ENCODE measurements at places on chromosomes 1 and 21.
A peak's percentile ranks its signal among the peaks of the same experiment; 100 is the strongest.

DNA sequence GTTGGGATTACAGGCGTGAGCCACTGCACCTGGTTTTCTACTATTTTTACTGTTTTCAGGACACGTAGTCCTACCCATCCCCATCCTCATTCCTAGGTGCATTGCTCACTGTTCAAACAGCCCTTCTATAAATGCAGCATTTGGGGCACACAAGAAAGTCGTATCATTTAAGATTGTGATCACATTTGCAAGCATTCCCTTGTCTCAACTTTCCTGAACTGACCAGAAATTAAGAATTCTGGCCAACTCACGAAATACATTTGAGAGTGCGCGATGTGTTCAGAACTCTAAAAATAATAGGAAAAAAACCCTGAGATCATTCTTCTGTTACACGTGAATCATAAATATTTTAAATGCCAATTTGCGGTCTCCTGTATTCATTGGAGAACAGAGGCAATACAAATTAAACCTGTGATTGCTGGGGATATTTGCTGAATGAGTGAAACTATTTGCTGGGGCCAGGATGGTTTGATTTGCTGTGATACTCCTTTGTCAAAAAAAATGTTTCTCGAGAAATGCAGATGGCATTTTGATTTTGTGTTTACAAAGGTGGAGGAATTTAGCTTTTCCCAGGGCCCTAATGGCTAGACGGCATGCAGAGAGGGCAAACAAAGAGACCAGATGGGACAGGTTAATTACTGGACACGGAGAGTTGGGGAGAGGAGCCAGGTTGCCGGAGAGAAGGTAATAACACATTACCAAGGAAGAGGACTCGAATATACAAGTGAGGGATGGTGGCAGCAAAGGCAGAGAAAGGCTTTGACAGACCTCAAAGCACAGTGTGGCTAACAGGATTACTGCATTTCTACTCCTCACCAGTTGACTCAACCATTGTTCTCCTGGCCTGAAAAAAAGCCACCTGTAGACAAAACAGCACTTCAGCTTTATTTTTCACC, 38.4 kb downstream of the STPG1 start:
- no peak for DNase-seq

DNA sequence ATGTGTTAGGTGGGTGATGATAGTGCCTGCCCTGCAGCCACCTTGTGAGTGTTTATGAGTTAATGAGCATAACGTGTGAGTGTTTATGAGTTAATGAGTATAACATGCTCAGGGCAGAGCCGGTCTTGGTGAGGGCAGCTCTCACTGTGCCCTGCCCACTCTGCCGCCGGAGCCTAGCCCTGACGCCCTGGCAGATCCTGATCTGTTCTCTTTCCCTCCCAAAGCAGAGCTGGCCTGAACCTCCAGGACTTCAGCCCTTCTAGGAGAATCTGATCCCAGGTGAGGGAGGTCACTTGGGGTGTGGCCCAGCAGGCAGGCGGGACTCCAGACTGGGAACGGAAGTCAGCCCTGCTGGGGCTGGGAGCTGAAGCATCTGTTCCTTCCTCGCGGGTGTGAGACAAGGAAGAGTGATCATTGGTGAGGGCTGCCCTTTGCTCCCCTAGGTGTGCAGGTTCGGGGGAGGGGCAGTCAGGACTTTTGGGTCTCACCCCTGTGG, 5.7 kb downstream of the FBLIM1 start:
- no peak for DNase-seq

- no peak for DNase-seq
These were observed 227.3 kb upstream of the KIAA0040 start for GRCh38 chr1:175419684-175420517.

DNA sequence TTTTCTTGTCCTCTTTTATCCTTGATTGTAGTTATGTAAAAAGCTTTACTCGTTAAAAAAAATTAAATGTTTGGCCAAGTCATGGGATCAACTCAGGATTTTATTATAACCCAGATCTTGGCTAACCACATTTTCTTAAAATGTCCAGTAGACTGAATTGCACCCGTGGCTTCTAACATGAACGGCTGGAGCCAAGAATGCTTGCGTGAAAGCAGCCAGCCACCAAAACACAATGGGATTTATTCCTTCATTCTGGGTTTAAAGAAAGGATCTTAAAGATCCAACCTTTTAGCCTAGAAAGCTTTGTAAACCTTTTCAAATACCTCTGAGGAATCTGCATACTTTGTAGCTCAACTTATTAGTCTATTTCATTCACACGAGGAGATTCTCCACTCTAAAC, 404.4 kb downstream of the USP25 start:
- DNase-seq: no peak

- no peak for DNase-seq
These were observed 39.9 kb upstream of the PPP1R15B start for GRCh38 chr1:204451352-204452124.

DNA sequence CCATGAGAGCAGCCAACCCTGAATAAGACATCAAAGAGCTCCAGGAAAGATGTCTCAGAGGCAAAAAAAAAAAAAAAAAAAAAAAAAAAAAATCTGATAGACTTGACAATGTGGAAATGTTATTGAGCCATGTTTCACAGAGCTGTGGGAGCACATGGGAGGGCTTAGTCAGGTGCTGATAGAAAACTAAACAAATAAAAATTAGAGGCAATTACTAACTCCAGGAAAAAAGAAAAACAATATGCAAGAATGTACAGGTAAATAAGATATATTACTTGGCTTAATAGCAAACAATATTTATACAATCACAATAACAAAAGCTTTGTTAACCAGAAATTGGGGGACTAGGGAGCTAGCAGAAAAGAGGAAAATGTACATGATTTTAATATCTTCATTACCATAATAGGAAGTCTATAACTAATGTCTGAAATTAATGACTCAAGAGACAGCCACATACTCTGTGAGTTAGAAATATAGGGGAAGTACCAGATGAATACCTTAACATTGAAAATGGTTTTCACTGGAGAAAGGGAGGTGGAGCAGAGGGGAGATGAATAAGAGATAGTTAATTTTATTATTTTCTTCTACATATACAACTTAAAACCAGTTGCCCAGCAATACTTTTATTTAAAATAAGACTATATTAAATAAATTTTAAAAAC, 16.9 kb upstream of the RGS16 start:
- DNase-seq: no peak

GRCh38 chr1:202274611-202275010, 67.1 kb downstream of the UBE2T start:
- DNase-seq: no peak

GRCh38 chr1:234586304-234586703, 23.7 kb downstream of the IRF2BP2 start:
- DNase-seq: no peak

GRCh38 chr1:225873281-225873850, 8.8 kb downstream of the TMEM63A start:
- no peak for DNase-seq

- no peak for DNase-seq
These were observed 723.7 kb downstream of the RWDD3 start for GRCh38 chr1:95957748-95958147.

- DNase-seq: no peak
These were observed 26.4 kb downstream of the USP48 start for GRCh38 chr1:21756393-21757089.

GRCh38 chr1:7884757-7885156, 31.9 kb upstream of the UTS2 start:
- DNase-seq: no peak

- no peak for DNase-seq
These were observed 22.1 kb upstream of the NEXN start for GRCh38 chr1:77866296-77866695.

DNA sequence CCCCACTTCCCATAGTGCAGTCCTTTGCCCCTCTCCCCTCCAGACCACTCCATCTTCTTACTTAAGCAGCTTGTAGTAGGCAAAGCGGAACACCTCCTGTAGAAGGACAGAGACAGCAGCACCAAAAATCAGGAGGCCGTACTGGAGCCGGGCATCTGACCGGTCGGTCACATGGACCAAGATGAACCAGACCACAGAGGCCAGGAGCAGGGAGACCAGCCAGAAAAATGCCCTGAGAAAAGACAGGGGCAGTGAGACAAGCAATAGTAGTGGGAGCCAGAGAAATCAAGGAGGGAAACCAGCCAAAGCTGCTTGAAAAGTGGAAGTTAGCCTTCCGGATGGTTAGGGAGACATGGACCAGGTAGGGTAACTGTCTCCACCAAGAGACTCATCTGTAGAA, 920 bp downstream of the APH1A start:
- no peak for DNase-seq

DNA sequence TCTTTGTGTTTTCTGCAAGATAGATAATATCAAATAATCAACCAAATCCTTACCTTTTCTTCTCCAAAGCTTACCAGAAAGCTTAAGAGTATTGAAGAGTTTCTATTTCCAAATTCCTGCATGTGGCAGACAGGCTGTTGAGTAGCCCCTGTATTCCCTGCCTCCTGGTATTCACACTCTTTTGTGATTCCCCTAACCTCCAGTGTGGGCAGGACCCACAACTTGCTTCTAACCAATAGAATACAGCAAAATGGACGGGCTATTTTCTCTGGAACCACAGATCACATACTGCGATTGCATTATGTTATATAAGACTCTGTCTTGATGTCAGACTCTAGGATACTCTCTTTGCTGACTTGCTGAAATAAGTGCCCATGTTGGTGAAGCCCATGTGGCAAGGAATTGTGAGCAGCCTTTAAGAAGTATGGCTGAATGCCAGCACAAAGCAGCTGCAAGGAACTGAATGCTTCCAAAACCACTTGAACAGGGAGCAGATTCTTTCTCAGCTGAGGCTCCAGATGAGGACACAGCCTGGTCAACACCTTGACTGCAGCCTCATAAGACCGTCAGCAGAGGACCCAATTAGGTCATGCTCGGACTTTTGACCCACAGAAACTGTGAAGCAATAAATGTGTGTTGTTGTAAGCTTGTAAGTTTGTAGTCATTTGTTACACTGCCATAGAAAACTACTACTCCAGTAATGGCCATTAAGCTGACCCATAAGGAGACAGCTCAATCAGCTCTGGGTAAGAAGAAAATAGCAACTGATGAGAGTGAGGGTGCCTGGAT, 47.9 kb upstream of the PLXNA2 start:
- no peak for DNase-seq

- DNase-seq: peak; percentile 60
These were observed 208.7 kb downstream of the SIPA1L2 start for GRCh38 chr1:232421143-232421796.

GRCh38 chr1:246214708-246215509, 292.2 kb downstream of the SMYD3 start:
- DNase-seq: peak; percentile 68

All from NCI-H2029 (cell line).